ENCODE measurements at places on chromosomes 1 and 21.

- DNase-seq = no peak
Observed at GRCh38 chr1:226371866-226372490, 35.9 kb downstream of the PARP1 start.

DNA sequence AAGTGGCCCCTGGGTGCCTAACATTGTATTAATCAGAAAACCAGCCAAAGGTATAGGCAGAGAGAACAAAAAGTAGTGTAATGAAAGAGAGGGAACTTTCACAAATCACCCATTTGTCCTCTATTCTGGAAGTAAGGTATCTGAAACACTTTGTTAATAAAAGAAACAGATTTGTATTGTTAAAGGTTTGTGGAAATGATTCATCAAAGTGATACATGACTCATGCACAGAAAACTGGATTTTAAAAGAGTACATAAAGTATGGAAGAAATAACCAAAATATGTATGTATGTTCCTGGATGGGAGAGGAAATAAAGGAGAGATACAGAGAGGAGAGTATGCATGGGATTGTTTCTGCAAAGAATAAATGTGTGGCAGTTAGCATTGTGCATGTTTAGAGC lies 126.8 kb downstream of the RGS21 start:
- no peak for DNase-seq

DNA sequence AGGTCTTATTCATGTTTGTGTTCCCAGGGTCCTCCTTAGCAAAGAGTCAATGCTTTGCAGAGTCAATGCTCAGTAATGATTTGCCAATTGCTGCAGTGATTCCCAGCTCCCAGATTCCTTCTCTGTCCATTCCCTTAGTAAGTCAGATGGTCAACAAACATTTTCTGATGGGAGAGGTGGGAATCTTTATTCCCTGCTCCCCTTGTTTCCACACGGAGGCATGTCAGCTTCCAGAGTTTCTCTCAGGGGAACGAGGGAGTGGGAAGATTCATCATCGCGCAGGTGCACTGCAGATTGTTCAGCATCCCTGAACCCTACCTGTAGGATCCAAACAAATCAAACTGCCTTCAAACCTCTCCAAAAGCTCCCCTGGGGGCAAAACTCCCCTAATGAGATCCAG lies 7.5 kb upstream of the AHDC1 start:
- no peak for DNase-seq

- DNase-seq = peak; percentile 49
Observed at GRCh38 chr1:168466092-168466713, 77.6 kb downstream of the XCL2 start.

GRCh38 chr1:157103268-157103667 lies 3.7 kb upstream of the ETV3L start:
- DNase-seq = no peak

GRCh38 chr1:229075217-229075616 lies 195.7 kb upstream of the RAB4A start:
- no peak for DNase-seq

GRCh38 chr1:55478742-55479141 lies 263.6 kb upstream of the USP24 start:
- DNase-seq = no peak

- no peak for DNase-seq
Observed at GRCh38 chr1:10286244-10286643, 75.9 kb downstream of the KIF1B start.

- DNase-seq = peak; percentile 30
Observed at GRCh38 chr1:53485478-53486394, 26.5 kb downstream of the DMRTB1 start.

- DNase-seq = no peak
Observed at GRCh38 chr21:45640888-45641479, 2.5 kb upstream of the PCBP3 start.

- DNase-seq = no peak
Observed at GRCh38 chr1:205226868-205227583, 720 bp upstream of the TMCC2 start.

DNA sequence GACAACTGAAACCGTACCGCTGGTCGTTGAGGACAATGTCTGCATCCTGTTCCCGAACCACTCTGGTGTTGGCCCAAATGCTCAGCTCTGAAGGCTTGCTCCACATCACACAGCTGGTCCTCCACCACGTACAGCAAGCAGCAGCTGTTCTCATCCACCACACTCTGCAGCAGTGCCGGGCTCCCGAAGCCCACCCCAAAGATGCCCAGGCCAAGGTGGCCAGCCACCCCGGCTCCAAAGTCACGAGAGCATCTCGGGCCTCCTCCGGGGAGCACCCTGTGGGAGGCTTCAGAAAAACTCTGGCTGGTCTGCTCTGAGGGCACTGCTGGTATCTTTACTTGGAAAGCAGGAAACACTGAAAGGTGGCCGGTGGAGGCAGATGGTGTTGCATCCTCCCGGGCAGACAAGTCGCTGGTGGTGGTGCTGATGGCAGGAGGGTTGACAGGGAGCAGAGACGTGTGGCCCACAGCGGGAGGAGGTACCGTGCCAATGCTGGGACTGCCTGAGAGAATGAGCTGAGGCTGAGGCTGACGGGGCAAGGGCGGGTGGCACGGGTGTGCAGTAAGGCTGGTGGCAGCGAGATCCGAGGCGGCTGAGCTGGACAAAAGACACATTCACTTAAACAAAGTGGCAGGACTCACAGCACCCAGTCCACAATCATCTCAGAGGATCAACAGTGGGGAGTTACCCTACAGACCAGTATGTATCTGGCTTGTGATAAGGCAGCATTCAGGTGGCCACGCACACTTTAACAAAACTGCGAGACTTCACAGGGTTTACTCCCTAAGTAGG lies 6.5 kb upstream of the CCDC27 start:
- DNase-seq = no peak

DNA sequence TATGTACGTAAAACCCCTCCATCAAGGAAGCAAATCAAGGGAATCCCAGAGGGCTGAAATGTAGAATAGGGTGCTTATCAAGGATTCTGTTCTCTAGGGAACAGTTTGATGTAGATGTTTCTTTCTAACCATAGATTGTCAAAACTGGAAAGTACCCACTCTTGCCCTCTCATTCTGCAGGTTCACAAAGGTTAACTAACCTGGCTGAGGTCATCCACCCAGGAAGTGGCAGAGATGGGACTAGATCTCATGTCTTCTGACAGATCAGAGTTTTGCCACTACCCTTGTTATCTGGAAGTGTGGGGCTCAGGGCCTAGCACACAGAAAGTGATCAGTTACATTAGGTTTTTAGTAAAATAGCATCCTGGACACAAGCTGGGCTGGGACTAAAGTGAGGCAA lies 47.4 kb downstream of the GFI1 start:
- peak; percentile 6 for DNase-seq

DNA sequence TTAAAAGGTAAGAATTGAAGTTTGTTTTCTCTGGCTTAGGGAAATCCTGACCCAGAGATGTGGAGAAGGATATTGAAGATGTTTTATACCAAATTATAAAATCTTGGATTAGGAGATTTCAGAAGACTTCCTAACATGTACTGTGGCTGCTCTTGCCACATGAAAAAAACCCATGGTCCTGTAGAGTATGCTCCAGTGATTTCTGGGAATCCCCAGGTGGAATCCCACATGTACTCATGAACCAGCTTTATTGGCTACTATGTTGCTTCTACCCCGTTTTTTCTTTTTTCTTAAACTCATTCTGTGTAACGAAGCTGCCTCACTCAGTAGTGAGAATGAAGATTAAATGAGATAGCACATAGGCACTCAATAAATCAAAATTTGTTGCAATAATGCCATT lies 132.7 kb upstream of the SGIP1 start:
- no peak for DNase-seq

DNA sequence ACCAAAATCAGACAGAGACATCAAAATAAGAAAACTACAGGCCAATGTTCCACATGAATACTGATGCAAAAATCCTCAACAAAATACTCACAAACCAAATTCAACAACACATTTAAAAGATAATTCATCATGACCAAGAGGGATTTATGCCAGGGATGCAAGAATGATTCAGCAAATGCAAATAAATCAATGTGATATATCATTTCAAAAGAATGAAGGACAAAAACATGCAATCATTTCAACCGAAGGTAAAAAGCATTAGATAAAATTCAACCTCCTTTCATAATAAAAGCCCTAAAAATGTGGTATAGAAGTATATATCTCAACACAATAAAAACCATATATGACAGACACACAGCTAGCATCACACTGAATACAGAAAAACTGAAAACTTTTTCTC lies 81.5 kb upstream of the LYPLAL1 start:
- no peak for DNase-seq

- DNase-seq = no peak
Observed at GRCh38 chr1:94111879-94112278, 9.1 kb downstream of the ABCA4 start.

- no peak for DNase-seq
Observed at GRCh38 chr1:31670593-31670964, 25.9 kb upstream of the PEF1 start.

DNA sequence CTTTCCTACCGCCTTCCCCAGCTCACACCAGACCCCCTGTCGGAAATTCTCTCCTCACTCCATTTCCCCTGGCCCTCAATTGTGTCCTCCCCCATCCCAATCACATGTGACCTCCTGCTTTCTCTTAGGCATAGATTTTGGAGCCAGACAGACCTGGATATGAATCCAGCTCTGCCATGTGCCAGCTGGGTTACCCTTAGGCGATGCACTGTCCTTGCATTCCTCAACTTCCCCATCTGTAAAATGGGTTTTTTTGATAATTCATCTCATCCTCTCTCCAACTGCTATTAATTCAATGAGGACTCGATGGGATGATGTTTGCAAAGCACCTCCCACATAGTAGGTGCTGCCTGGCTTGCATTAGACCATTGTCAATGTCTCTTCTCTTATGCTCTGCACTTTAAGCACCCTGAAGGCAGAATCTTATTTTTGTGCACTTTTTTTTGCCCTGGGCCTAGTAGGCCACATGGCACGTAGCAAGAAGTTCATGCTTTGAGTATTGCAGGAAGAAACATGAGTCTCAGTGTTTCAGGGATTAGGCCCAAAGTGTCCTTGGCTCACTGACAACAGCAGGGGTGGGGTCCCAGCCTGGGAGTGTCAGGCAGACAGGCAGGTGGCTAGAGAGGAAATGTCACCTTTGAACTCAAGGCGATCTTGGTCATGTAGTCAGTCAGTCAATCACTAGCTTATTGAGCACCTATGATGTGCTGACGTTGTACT lies 47.6 kb downstream of the TAS1R2 start:
- no peak for DNase-seq

- no peak for DNase-seq
Observed at GRCh38 chr1:55927702-55928290, 651.6 kb downstream of the PLPP3 start.

DNA sequence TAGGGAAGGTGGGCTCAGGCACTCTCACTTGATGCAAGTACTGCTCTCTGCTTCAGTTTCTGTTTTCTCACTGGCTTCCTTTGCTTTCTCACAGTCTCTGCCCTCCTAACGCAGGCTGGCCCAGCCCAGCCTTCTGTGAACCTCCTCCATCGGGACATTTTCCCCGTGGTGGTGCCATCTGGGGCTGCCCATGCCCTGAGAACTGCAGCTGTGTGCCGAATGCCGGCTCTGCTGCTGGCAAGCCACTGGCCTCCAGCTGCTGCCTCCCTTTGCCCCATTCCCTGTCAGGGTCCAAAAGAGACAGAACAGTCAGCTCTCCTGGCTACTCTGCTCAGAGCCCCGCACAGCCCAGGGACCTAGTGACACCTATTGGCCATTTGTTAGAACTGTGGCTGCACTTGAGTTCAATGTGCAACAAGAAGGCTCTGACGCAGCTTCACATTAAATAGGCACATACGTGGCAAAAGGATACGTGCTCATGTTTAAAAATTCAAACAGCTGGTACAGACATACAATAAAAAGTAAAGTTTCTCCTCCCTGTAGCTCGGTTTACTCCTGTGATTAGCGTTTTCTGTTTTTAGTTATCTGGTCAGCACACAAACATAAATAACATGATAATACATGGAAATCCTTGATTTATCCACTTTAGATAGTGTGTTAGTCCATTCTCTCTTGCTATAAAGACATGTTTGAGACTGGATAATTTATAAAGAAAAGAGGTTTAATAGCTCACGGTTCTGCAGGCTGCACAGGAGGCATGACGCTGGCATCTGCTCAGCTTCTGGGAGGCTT lies 46.6 kb downstream of the FCRL5 start:
- peak; percentile 33 for DNase-seq

DNA sequence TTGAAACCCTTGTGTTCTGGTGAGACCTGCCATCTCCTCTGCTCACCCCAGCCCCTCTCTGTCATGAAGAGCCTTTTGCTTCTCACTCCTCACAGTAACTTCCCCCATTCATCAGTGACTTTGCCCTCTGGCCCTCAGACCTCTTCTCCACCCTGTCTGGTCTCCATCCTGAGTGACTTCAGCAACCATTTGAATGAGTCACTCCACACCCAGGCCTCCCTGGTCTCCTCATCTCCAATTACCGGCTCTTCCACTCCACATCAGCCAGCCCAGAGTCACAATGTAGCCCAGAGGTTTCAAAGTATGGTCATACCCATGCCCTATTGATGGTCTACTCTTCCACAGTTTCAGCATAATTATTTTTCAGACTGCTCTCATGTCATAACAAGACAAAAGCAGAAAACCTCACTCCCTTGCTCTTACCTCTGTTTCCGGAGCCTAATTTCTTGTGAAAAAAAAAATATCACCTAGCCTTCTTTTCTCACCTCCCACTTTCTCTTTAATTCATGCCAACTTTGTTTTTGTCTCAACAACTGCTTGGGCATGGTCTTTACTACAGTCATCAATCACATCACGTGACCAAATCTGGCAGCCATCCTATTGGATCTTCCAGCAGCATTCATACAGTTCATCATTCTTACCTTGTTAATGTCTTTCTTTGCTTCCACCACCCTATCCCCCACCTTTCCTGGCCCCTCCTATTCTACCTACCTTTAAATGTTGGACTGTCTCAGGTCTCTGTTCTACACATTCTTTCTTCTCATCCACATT lies 35.6 kb upstream of the NEK7 start:
- peak; percentile 34 for DNase-seq

DNA sequence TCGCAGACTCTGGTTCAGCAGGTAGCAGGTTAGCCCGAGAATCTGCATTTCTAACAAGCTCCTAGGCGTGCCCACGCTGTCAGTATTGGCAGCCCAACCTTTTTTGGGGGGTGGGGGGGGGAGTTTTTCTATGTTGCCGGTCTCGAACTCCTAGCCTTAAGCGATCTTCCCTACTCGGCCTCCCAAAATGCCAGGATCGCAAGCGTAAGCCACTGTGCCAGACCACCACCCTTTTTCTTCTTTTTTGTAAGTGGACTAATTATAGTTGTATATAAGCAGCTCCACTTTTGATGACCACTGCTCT lies 480 bp upstream of the MIS18A start:
- DNase-seq = no peak

- DNase-seq = no peak
Observed at GRCh38 chr1:156228501-156228900, 13.5 kb upstream of the BGLAP start.

DNA sequence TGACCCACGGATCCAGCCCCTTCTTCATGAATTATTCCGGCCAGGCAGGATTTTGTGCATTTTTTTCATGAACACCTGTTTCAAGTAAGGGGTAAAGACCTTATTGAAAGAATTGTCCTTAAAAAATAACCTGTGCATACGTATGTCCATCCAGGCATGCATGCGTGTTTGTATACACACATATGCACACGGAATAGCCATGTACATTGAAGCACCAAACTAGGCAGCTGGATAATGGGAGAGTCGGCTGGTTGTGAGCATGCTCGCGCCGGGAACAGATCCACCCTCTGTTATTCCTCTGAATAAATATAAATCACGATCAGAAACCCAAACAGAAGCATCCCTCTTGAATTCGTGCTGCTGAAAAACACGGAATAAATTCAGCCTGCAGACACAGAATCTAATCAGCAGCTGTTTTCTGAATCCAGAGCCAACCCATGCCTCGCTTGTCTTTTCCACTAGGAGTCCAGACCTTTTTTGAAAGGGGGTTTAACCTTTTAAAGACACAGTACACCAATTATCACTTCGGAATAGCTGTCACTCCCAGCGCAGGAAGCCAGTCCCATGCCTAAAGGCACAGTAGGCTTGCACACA lies at the start of gene HIVEP3:
HIVEP3 (minus strand) TSS at position 473 of the 594 bp plus-strand sequence.
- DNase-seq = no peak

Data from CD4-positive, alpha-beta T cell treated with Interleukin-4 for 4 hours (primary cell).